Amygdala (tissue), 56 donors: ENCODE measurements at places on chromosomes 5 and 9.

DNA sequence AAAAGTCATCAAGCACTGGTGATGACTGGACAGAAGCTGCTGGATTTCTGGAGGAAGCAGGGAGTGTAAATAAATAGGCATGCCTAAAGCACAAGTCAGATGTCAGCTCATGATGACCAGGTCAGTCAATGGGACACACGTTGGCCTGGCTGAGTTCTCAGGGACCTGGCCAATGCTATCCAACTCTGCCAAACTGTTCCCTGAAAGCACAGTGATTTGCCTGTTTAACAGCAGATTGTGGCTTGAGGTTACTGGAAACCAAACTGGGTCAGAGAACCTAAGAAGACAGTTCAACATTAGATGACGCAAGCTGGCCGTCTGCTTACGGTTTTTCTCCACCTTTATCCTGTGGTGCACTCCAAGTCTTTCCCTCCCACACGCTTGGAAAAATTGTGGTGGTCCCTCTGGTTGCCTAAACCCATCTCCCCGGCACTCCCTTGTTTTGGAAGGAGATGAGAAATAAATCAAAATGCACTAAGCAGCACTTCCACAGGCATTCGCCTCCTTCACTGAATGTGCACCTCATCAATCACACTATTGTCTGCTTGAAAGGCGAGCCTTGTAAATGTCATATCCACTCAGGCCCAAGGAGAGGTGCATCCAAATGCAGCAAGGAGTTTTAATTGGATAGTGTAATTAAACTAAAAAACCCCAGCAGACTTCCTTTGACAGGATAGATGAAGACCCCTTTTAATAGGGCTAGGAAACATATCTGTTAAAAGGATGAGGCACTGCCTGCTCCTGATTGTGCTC, 199.4 kb downstream of the GAPVD1 start:
- no peak for DNase-seq

- no peak for DNase-seq
These were observed 92.1 kb downstream of the NR3C1 start for GRCh38 chr5:143311428-143311827.

DNA sequence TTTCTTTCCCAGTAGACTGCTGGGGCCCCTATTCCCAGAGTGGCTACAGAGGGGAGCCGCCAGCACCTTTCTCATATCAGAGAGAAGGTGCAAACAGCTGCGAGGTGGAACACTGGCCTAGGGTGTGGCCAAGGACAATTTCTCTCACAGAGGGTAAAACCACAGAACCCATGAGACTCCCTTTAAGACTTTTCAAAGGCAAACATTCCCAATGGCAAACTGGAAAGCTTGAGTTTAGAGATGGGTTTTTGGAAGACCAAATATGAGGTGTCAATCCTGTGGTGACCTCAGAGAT, 335.1 kb upstream of the PIK3R1 start:
- no peak for DNase-seq

DNA sequence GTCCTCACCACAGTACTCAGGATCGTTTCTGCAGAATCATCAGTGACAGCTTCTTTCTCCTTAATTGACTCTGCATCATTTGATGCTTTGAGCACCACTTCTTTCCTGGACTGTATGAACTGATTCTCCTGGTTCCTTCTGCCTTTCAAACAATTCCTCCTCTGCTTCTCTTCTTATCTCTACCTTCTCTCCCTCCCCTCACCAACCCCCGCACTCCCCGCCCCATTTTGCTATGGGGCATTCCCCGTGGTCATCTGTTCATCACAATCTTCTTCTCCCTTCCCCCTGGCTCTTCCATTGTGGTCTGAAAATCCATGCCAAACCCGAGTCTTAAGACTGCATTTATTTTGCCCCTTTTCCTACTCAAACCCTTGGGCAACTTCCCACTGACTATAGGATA, 57.9 kb downstream of the FAM78A start:
- DNase-seq: no peak

GRCh38 chr9:138010861-138011260, 133.3 kb downstream of the CACNA1B start:
- DNase-seq: no peak

DNA sequence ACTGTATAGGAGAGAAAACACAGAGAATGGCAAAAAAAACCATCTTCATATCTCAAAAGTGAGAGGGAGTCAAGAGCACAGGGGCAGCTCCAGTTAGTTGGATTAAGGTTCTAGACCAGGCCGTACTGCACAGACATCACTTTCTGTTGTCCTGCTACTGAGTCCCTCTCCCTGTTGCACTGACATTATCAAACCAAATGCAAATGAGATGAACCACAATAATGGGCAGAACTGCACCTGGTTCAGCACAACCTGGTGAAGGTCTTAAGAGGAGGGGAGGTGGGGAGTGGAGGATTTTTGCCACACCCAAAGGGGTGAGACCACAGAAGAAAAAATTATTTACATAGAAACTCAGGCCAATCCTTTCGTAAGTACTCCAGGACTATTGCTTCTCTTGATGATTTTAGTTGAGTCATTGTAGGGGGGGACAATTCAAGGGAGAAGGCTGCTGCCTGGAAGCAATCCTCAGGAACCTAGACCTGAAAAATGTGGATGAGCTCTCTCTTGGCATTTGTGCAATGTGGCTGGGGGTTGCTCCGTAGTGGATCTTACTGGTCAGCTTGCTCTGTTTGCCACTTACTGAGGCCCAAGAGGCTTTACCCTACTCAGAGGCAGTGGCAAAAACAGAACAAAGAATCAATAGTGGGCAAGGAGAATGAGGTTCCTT, 94.5 kb upstream of the PPP1R2B start:
- DNase-seq: no peak

DNA sequence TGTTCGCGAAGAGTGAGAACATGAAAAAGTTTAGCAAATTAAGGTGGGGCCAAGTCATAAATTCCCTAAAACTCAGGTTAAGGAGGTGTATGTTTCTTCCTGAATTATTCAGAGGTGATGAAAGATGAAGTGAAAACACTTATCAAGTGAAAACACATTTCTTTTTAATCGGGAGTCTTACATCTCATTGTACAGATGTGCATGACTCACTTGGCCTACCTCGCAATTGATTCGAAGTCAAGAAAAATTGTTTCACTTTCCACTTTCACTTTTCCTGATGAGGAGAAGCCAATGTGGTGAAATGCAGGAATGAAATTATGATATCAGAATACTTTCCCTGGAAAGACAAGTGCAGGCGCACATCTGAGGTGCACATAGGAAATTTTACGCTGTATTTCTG, 78.7 kb downstream of the SLC25A46 start:
- no peak for DNase-seq

DNA sequence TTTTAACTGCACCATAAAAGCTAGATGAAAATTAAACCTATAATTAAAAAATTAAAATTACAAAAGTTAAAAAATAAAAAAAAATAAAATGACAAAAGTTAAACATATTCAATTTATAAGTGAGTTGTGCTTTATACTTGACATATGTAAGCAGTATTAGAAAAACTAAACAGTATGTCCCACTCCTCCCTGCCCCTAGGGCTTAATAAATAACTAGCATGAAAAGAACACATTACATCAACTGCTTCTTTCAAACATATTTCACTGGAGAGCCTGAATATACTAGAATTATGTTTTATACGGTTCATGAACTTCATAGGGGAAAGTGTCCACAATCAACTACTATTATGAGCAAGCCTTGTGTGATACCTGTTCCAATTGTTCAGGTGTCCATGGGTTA, 47.6 kb downstream of the ECPAS start:
- no peak for DNase-seq

GRCh38 chr5:6818594-6819511, 105.6 kb downstream of the TENT4A start:
- DNase-seq: no peak

- no peak for DNase-seq
These were observed 28.5 kb upstream of the PLPPR1 start for GRCh38 chr9:100999906-101000544.

DNA sequence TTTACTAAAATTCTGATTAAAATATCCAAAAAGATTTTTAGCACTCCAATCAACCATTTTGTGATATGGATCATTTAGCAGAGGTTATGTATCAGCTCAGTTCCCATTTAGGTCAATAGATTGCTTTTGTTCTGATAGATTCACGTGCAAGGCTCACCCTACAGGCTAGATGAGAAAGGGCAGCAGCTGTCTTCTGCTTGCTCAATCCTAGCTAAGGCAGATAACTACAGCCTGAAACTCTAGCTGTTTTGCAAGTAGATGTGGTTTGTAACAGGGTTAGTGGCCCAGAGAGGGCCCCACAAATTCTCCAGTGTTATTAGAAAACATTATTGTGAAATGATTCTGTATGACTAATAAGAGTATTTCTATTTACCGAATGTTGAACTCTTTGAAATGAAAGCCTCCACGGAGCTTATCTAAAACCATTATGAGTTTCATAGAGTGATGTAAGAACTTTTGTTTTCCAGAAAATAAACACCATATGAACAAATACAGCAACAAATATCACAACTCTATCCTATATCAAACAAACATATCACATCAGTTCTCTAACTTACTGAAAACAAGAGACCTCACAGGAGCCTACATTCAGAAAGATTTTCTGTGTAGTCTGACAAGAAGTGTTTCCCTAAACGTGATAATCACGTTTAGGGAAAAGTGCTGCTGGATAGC, 841.9 kb upstream of the ACO1 start:
- no peak for DNase-seq
